ENCODE measurements at places on chromosomes 7 and 10.
A peak's percentile ranks its signal among the peaks of the same experiment; 100 is the strongest.

- DNase-seq, result no peak
Measured at GRCh38 chr10:10677479-10677878, 340.2 kb upstream of the CELF2 start.

GRCh38 chr10:29689001-29689400 lies 54.2 kb upstream of the SVIL start:
- DNase-seq, result no peak

- no peak for DNase-seq
Measured at GRCh38 chr7:44163591-44163990, 22.5 kb upstream of the MYL7 start.

DNA sequence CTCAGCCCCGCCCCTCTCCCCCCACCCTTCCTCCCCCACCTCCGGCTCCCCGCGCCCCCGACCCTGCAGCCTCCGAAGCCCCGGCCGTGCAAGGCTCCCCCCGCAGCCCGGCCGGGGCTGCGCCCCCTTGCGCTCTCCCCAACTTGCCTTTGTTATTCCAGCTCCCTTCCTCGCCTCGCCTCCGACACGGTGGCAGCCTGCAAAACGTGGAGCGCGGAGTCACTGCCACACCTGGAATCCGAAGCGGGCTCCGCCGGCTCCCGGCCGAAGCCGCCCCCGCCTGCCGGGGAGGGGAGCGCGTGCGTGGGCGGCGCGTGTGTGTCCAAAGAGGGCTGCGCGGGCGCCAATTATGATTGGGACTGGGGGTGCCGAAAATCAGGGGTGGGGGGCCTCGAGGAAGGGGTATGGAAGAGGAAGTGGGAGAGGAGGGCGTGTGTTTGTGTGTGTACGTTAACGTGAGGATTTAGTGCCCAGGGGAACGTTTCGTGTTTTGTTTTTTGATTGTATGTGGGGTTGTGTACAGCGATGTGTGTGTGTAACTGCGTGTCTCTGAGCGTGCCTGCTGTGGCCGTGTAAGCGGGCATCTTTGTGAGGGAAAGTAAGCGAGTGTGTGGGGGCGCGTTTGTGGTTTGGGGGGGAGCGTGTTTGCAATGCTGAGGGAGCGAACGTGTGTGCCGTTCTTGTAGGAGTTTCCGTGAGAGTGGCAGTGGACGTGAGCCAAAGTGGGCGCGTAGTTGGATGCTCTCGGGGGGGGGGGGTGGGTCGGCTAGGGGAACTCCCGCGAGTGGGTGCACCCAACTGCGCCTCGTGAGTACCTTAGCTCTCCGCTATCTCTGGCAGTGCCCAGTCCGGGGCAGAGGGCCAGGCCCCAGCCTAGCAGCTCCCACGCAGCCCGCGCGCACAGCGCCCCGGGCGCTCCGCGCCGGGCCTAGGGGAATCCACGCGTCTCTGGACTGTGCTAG lies 1.2 kb upstream of the ZMIZ1 start:
- peak; percentile 83 for DNase-seq

DNA sequence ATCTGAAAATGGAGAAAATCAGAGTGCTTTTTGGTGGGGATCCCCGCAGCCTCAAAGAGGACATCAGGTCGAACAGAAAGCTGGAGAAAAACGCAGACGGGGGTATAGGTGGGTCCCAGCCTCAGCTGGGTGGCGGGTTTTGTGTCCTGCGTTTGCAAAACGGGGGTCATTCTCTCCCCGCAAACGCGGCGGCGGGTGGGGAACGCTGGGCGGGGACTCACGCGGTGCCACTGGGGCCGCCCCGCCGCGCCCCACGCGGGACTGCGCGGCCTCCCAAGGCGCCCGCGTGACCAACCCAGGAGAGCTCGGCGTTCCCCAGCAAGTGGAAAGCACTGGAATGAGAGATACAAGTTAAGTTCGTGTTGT lies 806 bp upstream of the VIPR2 start:
- DNase-seq, result no peak

GRCh38 chr7:159280008-159280407 lies 135.3 kb upstream of the VIPR2 start:
- no peak for DNase-seq

GRCh38 chr10:17835688-17836087 lies 26.5 kb downstream of the MRC1 start:
- DNase-seq, result no peak

GRCh38 chr7:98571006-98571405 lies 46.1 kb upstream of the NPTX2 start:
- DNase-seq, result no peak

- no peak for DNase-seq
Measured at GRCh38 chr10:6136215-6137201, 47.7 kb downstream of the RBM17 start.

DNA sequence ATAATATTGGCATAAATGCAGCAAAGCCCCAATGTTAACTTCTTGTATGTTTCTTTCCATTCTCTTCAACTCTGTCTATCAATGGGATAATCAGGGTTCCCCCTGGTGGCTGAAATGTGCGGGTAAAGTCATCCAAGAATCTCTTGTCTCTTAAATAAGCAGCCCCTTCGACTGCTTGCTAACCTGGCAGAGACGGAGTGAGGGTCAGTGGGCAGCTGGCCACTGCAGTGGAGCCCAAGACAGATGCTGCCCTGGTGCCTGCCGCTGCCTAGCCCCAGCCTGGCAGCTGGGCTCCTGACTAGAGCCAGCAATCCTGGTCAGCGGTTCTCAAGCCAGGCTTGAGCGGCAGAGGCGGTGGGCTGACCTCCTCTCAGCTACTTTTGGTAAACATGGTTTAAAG lies 248.9 kb downstream of the COBL start:
- peak; percentile 10 for DNase-seq

- no peak for DNase-seq
Measured at GRCh38 chr10:106618646-106619045, 545.9 kb downstream of the SORCS1 start.

DNA sequence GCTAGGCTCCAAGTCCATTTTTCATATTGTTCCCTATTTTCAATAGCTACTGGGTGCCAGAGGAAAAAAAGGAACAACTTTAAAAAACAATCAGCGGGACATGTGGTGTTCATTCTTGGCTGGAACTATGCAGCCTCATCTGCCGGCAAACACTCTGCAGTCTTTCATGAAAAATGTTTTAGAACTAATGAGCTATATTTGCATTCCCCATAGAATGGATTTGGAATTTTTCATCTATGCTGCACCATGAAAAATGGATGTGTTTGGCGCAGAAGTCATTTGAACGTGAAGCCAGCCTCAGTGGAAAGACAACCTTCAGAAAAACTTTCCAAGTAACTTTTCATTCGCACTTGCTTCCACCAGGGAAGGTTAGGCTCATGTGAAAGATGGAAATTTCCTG lies 270.5 kb downstream of the SKAP2 start:
- no peak for DNase-seq

GRCh38 chr7:47591655-47592572 lies 10.0 kb upstream of the TNS3 start:
- DNase-seq, result no peak

GRCh38 chr7:12519682-12520009 lies 50.9 kb upstream of the SCIN start:
- no peak for DNase-seq

DNA sequence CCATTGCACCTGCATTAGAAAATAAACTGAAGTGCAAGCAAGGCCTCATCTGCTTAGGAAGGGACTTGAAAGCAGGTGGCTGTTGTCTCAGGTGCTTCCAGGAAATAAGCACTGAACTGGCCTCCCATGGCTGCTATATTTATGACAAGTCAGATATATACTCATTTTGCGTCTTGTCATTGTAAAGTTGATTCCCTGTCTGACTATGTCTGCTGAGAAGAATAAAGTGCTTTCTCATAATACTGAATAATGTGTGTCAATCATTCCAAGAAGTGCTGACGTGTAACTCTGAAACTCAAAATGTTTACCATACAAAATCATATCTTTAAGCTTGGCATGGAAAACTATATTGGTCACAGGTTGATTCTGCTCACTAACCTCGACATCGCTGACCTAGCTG lies 44.9 kb upstream of the SVOPL start:
- no peak for DNase-seq

DNA sequence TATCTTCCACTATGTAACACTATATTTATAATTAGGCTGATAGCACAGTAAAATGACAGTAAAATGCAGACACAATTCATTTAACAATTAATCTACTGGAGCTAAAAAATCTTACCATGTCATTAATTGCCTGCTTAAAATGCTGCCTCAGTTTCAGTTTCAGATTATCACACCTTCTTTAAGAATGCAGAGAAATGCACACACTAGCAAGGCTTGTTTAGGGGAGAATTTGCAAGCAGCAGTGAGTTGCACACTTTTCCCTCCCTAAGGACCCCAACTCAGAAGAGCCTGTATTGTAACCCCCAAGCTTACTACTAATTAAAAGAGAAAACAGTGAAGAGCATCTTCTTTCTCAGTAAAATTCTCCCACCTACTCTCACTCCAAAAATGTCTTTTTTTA lies 79.7 kb upstream of the KCNIP2 start:
- no peak for DNase-seq

- DNase-seq, result no peak
Measured at GRCh38 chr7:138935465-138936011, 45.7 kb downstream of the KIAA1549 start.

DNA sequence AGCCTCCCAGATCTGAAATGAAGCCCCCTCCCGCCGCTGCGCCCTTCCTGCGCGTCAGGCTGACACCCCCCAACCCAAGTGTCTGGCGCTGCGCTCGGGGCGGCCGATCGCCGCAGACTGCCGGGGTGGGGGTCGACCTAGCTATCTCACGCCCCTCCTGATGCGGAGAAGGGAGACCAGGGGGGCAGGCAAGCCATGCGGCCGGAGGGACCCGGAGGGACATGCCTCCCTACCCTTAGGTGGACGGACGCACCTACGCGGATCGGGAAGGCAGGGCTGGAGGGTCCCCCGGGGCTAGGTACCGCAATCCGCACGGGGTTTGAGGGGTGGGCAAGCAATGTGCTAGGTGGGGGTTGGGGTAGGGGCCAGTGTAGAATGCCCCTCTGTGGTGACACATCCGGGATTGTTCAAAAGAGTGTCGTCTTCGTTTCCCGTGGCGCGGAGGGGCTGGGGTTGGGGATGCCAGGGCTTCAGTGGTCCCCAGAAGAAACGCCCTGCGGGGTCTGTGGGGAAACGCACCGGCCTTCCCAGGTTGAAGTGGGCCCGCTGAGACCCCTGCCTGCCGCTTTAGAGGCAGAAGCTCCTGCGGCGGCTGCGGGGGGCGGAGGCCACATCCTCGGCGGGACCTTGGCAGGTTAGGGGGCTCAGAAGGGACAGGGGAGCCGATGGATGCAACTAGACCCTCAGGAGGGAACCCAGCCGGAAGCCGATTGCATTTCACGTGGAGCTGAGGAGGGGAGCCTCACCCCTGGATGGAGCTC lies 913 bp downstream of the ADCYAP1R1 start:
- no peak for DNase-seq

- DNase-seq, result no peak
Measured at GRCh38 chr7:128234476-128235026, 6.5 kb upstream of the LEP start.

DNA sequence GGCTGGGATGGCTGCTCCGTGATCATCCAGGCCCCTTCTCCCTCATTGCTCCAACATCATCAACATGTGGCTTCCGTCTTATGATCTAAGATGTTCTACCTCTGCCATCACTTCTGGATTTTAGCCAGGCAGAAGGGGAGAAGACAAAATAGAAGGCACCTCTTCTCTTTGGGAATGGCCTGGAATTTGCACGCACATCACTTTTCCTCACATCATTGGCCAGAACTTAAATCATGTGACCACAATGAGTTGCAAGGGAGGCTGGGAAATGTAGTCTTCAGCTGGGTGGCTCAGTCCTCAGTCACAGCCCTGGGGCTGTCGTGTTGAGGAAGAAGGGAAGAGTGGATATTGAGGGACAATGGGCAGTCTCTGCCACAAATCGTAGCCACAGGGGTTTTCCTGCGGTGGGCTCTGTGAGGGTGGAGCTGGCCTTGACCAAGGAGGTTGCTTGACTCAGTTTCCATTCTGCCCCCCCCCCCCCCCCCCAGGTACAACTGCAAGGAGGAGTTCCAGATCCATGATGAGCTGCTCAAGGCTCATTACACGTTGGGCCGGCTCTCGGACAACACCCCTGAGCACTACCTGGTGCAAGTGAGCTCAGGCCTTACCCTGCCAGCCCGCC lies 50.3 kb downstream of the PALD1 start:
- DNase-seq, result no peak

GRCh38 chr10:24513155-24513554 lies 210.5 kb downstream of the ARHGAP21 start:
- DNase-seq, result no peak

DNA sequence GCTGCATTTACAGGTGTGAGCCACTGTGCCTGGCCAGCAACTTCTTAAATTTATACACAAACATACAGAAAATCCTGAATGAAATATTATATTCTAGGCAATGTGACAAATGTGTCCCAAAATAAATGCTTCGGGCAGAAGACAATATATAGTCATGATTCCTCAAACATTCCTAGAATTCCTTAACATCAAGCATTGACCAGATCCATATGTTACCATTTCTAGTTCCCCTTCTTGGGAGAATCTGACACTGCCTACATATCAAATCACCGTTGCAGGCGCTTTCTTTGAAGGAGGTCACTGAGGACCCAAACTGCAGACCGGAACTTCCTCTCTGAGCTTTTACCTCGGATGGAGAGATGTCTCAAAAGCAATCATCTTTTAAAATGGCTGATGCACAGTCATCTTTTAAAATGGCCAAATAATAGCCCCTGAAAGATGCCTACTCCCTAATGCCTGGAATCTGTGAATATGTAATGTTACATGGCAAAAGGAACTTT lies 323.5 kb downstream of the PHF14 start:
- no peak for DNase-seq

GRCh38 chr10:48838834-48839233 lies 100.8 kb downstream of the LRRC18 start:
- no peak for DNase-seq

GRCh38 chr10:73095481-73096021 lies 1.1 kb downstream of the P4HA1 start:
- peak; percentile 24 for DNase-seq

DNA sequence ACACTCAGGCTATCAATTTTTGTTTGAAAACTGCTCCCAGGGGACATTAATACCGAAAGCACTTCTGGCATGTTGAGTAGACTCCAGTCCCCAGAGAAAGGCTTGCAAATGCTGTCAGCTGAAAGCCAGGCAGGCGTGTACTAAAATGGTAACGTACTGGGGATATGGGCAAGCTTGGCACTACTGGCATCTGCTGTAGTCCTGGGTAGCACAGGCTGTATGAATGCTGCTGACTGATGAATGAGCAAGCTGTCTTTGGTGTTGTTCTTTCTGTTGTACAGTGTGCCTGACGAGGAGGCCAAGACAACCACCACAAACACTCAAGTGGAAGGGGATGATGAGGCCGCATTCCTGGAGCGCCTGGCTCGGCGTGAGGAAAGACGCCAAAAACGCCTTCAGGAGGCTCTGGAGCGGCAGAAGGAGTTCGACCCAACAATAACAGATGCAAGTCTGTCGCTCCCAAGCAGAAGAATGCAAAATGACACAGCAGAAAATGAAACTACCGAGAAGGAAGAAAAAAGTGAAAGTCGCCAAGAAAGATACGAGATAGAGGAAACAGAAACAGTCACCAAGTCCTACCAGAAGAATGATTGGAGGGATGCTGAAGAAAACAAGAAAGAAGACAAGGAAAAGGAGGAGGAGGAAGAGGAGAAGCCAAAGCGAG lies 53.5 kb upstream of the AGBL3 start:
- no peak for DNase-seq

- no peak for DNase-seq
Measured at GRCh38 chr7:76216381-76217082, 14.8 kb downstream of the SRRM3 start.
